ENCODE measurements at places on chromosomes 16 and 17. TPM values are rescaled to one million over a fixed set of nuclear protein-coding genes. Genes with fewer than 3 reads are reported as not detected.

DNA sequence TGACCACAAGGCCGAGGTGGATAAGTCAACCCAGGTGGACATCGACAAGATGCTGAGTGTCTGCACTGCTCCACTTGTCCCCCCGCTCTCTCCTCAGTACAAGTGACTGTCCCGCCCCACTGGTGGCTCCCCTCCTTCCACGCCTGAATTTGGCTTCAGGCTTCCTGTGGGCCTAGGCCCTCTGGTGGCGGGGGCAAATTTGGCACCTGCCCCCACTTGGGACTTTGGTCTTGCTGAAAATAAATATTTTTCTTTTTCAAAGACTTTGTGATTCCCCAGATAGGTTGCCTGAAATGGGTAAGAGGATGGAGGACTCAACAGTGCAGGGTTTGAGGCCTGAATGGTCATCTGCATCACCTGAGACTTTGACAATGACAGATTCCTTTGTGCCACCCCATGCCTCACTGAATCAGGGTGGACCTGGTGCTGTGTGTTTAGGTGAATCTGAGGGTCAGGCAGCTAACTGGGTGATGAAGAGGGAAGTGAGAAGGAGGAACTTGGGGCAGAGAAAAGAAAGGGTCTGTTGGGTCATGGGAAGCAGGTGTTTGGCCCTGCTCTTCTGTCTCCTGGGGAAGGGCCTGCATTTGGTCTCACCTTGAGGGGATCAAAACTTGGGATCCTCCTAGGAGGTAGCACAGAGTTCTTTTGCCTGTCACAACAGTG is 2.0 kb downstream of the C16orf86 start:
- DNase-seq, result no peak

DNA sequence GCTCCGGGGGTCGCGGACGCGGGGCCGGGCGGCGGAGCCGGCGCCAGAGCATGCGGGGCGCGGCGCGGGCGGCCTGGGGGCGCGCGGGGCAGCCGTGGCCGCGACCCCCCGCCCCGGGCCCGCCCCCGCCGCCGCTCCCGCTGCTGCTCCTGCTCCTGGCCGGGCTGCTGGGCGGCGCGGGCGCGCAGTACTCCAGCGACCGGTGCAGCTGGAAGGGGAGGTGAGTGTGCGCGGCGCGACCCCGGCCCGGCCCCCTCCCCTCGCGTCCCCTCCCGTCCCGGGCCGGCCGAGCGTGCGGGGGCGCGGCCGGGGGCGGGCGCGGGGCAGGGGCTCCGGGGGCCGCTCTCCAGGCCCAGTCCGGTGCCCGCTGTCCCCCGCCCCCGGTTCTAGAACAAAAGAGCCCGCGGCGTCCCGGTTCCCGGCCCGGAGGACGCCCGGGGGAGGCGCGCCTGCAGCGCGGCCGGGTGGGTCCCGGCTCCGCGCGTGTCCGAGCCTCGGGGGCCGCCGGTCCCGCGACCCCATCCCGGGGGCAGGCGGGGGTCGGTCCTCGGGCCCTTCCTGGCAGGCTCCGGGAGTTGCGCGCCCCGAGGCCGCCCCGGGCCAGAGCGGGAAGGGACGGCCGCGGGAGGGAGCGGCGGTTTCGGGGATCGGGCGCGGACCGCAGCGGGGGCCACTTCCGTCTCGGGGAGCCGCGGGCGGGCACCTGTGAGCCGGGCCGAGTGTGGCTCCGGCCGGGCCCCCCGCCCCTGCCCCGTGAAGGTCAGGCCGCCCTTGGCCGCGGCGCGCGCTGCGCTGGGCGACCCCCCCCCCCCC is 563 bp downstream of the METRNL start:
- no peak for DNase-seq

GRCh38 chr16:66689282-66689681 is 7.3 kb downstream of the CMTM4 start:
- no peak for DNase-seq

GRCh38 chr17:60887614-60888028 is 210.0 kb downstream of the BCAS3 start:
- DNase-seq, result no peak

DNA sequence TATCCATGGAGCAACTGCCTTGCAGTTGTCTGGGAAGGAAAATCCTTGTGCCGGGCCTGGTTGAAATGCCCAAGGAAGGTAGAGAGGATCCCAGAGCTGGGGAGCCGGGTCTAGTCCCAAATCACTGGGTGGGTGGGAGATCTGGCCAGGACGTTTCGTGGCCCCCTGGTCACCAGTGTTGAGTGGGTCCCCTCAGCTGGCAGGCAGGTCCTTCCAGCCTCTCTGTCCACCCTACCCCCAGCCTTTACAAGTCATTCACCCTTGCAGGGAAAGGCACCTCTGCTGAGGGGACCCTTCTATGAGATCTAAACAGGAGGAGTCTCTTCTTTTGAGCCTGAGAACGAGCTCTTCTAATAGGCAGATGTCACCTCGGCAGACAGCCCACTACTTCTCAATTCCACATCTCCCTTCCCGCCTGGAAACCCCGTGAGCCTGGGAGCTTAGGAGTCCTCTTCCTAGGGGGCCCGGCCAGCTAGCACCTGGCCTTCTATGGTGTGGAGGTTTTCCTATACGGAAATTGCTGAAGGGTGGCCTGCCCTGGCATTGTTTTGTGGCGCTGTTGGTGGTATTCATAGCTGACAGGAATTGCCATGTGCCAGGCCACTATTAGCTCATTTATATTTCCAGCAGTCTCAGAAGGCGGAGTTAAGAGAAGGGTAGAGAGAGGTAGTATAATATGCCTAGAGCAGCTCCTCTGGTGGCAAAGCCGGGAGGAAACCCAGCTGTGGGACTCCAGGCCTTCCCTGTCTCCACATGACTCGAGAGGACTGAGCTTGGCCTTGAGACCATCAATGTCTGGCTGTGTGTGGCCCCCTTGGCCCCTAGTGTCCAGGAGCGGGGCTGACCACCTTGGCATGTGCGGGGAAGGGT is 13.3 kb downstream of the MPRIP start:
- DNase-seq, result no peak

The CACNA1G gene
- 0.06 TPM for total RNA-seq

DNA sequence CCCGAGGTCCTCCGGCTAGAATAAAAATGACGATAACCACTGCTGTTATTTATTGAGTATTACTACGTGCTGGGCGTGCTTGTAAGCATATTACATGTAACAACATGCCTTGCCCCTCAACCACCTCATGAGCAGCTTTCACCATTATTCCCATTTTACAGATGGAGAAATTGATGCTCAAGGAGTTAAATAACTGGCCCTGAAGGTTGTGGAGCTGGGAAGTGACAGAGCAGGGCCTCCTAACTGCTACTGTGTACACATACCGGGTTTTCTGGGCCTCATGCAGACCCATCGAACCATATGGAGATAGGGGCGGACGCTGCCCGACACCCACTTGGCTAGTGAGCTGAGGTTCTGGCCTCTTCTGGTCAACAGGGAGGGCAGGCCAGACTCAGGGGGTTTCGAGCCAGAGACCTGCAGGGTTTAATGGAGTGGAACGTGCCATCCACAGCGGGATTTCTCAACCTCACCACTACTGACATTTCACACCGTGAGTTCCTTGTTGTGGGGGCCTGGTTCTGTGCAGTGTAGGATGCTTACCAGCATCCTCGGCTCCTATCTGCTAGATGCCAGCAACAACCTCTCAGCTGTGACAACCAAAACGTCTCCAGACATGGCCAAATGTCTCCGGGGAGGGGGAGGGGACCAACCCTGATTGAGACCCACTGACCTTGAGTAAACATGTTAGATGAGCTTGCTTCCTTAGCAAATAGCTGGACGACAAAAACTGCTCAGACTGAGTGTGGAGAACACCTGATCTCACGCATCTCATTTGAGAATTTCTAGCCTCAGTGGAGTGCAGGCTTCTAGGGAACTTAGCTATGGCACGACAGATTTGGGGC is 432.0 kb downstream of the SLC39A11 start:
- no peak for DNase-seq

All from left colon (tissue), 2 donors.